Ascending aorta (tissue), 2 donors: ENCODE measurements at places on chromosomes 4 and X.

GRCh38 chr4:74374561-74375327, 9.8 kb downstream of the EREG start:
- no peak for DNase-seq

- DNase-seq, result no peak
These were observed 144.5 kb downstream of the NPNT start for GRCh38 chr4:106039796-106040195.

- DNase-seq, result no peak
These were observed 819.8 kb upstream of the PCDH7 start for GRCh38 chr4:29900336-29900735.

DNA sequence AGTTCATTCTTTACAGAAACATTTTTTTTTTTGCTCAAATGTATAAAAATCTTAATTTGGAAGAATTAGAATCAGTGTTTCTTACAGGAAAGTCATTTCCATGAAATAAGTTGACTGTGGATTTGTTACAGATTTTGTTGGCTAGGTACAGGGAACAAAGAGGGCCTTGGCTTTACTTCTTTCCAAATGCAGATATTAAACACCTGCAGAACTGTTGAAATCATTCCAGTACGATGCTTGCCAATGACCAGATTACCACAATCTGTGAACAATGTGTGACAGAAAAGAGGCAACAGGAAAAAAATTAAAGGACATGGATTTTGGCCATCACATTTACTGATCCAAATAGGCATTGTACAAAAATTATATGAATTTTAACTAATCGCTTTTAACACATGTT, 70.8 kb downstream of the ANXA10 start:
- DNase-seq, result no peak

- peak; percentile 47 for DNase-seq
These were observed at the start of gene TSC22D3 for GRCh38 chrX:107775734-107776511. TSS of gene TSC22D3 (minus strand) at chrX:107775787. CDS start at chrX:107775419, 368 bp downstream.

- no peak for DNase-seq
These were observed 58.2 kb upstream of the CASK start for GRCh38 chrX:41981481-41982013.

- DNase-seq, result peak; percentile 67
These were observed 433 bp upstream of the COQ2 start for GRCh38 chr4:83285055-83285407.

DNA sequence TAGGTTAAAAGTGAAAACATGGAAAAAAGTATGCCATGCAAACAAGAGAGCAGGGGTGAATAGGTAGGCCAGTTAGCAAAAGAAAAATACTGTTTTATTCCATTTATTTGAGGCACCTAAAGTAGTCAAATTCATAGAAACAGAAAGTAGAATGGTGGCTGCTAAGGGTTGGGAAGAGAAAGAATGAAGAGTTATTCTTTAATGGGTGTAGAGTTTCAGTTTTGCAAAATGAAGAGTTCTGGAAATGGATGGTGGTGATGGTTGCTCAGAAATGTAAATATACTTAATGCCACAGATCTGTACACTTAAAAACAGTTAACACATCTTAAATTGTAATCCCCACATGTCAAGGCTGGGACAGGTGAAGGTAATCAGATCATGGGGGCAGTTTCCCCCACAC, 29.7 kb downstream of the PARM1 start:
- DNase-seq, result no peak

- no peak for DNase-seq
These were observed 166.2 kb upstream of the FGF13 start for GRCh38 chrX:138877746-138878145.

DNA sequence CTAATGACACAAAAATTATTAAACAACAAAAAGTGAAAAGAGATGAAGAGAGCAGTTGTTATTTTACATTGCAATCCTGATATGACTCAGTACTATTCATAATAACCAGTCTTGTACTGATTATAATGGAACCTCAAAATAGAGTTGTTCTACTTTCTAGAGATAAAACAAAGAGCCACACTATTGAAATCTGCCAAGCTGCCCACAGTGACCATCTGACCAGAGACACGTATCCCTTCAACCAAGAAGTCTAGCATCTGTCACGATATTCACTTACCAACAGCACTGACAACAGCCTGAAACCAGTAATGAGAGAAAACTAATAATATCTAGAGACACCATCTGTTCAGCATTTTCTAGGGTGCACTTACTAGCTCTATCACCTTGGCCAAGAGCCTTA, 466.7 kb downstream of the NKX6-1 start:
- DNase-seq, result no peak

GRCh38 chr4:53855581-53856250, 208.7 kb downstream of the CHIC2 start:
- DNase-seq, result no peak

GRCh38 chrX:67732864-67733263, 189.0 kb downstream of the AR start:
- no peak for DNase-seq

DNA sequence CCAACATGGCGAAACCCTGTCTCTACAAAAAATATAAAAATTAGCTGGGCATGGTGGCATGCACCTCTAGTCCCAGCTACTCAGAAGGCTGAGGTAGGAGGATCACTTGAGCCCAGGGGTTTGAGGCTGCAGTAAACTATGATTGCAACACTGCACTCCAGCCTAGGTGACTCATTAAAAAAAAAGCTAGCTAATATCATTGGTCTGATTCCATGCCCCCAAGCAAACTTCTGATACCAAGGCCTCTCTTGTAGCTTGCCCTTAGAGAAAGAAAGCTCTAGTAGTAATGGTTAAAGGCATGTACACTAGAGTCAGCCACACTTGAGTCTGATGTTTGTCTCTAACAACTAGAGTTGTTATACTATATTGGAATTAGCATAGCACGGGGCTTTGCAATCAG, 32.6 kb upstream of the PHF8 start:
- no peak for DNase-seq

DNA sequence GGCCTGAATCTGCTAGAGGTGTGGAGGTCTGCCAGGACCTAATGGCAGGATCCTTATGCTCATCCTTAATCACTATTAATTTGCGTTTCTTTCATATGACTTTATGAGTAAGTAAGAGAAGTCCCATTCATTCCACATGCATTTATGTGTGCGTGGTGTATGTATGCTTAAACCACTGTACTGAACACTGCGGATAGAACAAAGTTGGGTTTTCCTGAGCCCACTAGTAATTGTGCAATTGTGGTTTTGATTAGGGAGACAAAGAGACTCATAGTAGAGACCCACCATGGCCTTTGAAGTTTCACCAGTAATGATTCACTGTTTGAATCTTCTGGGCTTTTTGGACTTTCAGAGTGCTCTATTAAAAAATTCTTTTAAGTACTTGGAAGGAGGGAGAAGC, 498.5 kb upstream of the DIPK2B start:
- no peak for DNase-seq

- no peak for DNase-seq
These were observed 40.7 kb downstream of the KLHL2 start for GRCh38 chr4:165248102-165248501.

GRCh38 chr4:127174201-127174600, 458.6 kb upstream of the INTU start:
- no peak for DNase-seq

- DNase-seq, result no peak
These were observed 46.9 kb upstream of the TLL1 start for GRCh38 chr4:165826166-165826565.

DNA sequence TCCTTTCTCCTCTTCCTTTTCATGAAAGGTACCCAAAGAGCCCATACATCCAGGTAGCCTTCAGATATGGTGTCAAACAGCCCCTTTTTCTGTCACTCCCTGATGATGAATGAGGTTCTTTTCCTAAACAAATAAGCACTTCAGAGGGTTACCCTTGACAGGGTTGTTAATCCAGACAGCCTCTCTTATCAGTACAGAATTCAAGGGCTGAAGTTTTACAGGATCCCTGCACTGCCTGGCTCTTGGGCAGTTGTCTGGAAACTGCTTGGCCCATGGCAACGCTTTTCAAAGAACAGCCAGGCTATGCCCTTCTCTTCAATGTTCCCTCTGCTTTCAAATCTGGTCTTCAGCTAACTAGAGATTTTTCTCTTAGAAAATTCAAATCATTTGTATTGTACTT, 352.6 kb upstream of the FAM241A start:
- DNase-seq, result no peak

DNA sequence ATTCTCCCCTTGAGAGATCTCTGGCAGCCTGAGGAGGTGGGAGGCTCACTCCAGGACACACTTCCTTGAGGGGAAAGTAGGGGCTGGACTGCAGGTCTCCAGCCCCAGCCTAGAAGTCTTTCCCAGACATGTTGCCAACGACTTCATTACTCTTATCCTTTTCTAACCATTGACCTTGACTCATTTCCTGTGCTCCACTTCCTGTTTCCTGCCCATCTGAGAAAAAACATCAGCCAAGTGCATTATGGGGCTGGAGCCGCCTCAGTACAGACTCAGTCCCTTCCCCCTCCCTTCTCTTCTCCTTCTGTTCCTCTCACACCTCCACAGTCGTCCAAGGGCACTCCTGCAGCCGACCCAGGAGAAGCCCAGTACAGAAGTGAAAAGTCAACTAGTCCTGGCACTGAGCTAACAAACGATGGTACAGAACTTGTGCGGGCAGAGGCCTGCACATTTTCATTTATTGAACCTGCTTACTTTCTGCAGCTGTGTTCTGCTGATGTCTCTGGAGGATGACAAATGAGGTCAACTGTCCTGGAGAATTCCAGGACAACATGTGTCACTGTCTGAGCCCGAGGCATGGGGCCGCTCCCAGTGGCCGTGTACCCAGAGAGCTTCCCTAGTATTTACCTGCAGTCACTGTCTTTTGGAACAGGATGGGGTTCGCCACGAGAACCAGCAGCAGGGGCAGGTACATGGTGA, 20.1 kb downstream of the GPR143 start:
- no peak for DNase-seq

DNA sequence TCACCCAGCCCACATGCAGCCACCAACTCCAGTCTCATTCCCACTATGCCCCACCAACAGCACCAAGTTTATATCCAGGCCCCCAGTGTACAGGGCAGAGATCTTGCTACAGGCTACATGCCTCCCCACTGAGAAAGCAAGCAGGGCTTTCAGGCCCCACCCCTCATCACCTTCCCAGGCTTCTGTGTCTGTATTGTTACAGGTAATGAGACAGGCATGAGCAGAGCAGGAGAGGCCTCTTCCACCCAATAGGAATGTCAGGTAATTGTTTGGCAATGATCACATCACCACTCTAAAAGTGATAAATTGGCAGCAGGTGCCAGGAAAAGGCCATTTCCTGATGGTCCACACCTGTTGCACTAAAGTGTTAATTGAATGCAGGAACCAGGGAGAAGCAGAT, 102.5 kb downstream of the ZNF518B start:
- no peak for DNase-seq

- no peak for DNase-seq
These were observed 9.9 kb downstream of the NSG1 start for GRCh38 chr4:4396628-4397440.

- peak; percentile 100 for DNase-seq
These were observed at the start of gene BBS12 for GRCh38 chr4:122732329-122733026. TSS of gene BBS12 (plus strand) at chr4:122732704. CDS start at chr4:122741893, 9,189 bp downstream.

DNA sequence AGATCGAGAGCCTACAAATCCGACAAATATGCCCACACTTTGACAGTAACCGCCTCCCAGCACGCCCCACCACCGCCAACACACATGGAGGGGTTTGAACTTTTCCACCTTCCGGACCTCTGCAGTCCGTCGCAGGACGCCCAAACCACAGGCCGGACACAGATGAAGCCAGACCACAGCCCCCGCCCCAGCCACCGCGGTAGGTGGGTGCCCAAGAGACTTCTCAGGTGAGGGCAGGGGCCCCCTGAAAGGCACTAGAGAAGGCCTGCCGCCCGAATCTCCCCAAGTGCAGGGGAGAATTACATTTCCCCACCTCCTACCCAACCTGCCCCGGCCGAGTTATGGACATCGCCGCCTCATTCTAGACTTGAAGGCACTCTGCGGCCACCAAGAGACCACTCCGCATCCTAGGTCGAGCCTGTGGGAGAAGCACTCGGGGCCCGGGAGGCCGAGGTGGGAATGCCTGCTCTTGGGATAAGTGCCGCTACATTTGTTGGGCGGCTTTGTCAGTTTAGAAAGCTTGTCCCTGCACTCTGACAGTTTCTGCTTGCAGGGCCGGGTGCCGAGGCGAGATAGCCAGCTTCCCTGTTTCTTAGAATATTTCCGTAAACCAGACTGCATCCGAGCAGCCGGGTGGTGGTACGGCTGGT, 21.5 kb downstream of the HAND2 start:
- DNase-seq, result peak; percentile 61

GRCh38 chr4:1418494-1419285, 12.4 kb upstream of the NKX1-1 start:
- DNase-seq, result peak; percentile 42

DNA sequence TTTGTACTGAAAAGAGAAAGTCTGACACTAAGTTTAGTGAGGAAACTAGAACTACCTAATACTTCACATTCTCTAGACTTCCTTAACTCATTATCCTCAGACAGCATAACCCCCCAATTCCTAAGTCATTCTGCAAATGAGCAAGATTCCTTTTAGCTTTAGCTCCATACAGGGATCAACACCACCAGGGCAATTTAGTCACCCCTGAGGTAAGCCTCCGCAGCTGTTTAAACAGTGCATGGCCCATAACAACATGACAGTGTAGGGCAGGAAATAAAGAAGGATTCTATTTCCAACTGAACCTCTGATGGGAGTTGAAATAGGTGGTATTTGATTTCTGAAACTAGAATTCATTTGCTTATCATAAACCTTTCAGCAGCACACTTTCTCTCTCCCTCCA, 112.8 kb upstream of the DKK2 start:
- no peak for DNase-seq

DNA sequence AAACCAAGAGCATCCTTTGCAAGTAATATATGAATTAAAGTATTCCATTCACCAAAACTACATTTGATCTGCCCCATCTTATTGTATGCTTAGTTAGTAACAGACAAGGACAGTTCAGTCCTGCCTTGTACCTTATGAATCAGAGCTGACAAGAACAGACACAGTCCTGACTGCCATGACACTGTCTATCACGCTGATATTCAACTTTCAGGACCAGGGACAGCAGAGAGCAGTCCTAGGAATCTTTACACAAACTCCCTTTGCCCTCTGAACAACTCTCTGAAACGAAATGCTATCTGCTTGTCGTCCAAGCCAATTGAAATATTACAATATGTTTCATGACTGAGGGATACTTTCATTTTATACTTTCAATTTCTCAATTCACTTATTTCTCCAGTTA, 268.6 kb upstream of the VCX start:
- DNase-seq, result no peak

GRCh38 chr4:24405341-24405740, 179.0 kb downstream of the DHX15 start:
- no peak for DNase-seq

- no peak for DNase-seq
These were observed at the start of gene ZNF518B for GRCh38 chr4:10457255-10457801. TSS of gene ZNF518B (minus strand) at chr4:10457426. CDS start at chr4:10446328, 11,098 bp downstream.

GRCh38 chrX:65726715-65727114, 59.3 kb downstream of the MSN start:
- no peak for DNase-seq

DNA sequence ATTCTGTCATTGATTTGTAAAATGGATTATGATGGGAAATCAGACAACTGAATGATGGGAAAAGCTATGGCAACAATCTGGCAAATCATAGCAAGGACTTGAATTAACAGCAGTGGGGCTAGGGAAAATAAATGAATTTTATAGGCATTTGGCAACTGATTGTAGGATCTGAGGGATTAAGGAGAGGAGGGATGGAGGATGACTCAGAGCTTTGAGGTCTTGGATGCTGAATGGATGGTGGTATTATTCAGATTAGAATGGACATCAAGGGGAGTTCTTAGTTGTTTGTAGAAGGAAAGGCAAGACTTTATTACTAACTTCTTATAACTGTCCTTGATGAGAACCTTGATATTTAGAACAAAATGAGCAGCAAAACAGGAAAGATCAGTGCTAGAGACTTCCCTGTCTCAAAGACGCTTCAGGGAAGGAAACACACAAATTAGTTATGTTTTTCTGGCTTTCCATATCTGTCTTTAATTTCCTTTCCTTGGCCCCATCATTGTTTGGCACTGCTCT, 51.4 kb upstream of the HHIP start:
- DNase-seq, result no peak
